Stimulated activated CD8-positive, alpha-beta memory T cell treated with anti-CD3 and anti-CD28 coated beads, Interleukin-7, amount 100 ng/mL, for 1 hour (primary cell): ENCODE measurements at places on chromosomes 12 and 14.

DNA sequence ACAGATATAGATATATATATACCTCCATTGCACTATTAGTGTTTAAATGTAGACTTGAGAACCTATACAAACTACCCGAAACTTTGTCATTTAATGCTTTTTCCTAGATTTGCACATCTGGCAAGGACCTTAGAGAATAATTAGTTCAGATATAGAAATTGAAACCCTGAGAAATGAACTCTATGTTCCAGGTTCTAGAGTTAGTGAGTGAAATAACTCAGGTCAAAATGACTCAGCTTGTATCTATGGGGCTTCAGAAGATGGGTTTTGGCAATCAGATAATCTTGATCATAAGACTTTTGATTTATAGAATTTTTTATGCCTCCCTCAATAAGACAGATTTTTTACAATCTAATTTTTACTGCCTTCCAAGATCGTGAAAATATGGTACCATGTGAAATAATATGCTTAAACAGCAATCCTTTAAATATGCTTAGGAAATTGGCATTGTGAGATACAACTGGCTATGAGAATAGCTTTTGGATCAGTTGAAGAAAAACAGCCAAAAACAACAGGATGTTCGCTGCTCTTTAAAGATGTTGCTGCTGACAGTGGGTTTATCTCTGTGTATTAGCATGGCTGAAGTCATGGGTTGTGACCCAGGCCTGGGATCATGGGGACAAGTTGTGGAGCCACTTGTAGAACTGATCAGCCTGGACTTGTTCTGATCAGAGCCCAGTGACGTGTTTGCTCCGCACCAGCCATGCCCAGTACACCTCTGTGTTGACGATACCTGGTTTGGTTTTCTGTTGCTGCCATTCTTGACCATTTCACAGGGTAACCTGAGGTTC is 63.6 kb downstream of the TTLL5 start:
- DNase-seq = no peak

GRCh38 chr12:25985316-25986175 is 27.1 kb downstream of the RASSF8 start:
- DNase-seq = no peak

DNA sequence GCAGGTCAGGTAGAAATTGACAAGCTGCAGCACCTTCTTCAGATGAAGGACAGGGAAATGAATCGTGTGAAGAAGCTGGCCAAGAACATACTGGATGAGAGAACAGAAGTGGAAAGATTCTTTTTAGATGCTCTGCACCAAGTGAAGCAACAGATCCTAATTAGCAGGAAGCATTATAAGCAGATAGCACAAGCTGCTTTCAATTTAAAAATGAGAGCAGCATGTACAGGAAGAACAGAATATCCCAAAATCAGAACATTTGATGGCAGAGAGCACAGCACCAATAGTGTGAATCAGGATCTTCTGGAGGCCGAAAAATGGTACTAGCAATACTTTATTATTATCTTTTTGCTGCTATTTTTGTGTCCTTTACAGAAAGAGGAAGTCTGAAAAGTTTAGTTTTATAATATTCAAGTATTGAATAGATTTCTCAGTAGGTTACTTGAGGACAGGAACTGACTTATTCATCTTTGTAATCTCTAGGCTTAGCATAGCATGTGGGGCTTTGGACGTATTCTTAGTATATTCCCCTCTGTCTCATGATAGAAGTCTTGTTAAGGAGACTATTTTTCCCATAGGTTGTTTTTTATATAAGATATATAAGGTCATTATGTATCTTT is 30.8 kb downstream of the BBOF1 start:
- DNase-seq = no peak

DNA sequence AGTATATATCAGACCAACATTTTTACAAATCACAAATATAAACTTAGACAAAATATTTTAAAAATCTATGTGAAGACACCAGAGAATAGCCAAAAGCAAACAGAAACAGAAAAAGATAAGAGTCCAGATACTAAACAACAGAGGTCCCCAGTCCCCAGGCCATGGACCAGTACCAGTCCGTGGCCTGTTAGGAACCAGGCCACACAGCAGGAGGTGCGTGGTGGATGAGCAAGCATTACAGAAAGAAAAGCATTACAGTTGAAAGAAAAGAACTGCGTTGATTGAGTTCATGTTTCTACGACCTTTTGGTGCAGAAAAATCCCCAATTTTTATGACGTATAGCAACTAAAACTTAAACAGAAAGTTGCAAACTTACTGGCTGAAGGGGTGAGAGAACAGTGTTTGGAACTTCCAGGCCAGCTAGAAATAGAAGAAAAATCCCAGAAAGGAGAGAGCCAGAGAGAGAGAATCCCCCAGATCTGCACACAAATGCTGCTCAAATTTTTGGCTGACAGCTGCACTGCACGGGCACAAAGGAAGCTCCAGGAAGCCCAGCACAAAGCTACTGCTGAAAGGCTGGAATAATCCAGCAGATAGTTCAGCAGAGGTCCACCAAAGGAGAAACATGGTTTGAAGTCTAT is 159.6 kb upstream of the C14orf180 start:
- DNase-seq = no peak

- no peak for DNase-seq
Observed at GRCh38 chr14:95265106-95266094, 54.3 kb downstream of the CLMN start.

DNA sequence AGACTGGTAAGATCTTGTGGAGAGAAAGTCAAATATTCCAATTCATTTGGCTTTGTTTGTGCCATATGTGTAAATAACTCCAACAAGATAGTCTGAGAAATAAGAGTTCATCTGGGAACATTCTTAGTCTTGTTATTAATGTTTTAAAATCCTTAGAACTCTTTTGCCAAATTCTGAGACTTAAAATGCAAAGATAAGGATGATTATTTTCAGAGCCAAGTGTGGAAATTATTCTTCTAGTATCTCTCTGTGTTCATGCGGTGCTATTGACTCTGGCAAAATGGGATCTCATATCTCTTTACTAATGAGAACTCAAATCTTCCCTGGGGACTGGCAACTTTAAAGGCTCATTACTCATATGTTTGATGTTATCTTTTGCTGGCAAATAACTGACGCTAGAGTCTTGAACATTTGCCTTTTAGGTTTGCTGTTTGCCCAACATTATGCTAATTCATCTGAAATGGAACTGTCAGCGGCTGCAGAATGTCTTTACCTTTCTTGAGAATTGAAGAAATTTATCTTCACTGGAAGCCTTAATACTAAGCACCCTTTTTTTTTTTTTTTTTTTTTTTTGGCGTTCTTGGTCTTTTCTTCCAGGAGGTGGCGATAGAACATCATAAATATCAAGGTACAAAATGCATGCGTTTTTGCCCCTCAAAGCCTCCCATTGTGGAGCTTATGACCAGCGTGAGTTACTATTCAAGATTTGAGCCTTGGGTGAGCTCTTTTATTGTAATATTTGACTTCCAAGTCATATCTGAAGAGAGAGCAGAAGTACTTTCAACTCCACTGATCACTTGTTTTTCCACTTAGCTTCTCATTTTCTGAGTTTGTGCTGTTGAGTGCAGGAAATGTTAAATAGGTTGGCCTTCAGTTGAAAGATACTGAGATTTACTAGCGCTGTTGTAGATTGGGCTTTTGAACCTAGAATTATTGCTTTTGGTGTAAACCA is 86.5 kb downstream of the CAND1 start:
- DNase-seq = no peak

DNA sequence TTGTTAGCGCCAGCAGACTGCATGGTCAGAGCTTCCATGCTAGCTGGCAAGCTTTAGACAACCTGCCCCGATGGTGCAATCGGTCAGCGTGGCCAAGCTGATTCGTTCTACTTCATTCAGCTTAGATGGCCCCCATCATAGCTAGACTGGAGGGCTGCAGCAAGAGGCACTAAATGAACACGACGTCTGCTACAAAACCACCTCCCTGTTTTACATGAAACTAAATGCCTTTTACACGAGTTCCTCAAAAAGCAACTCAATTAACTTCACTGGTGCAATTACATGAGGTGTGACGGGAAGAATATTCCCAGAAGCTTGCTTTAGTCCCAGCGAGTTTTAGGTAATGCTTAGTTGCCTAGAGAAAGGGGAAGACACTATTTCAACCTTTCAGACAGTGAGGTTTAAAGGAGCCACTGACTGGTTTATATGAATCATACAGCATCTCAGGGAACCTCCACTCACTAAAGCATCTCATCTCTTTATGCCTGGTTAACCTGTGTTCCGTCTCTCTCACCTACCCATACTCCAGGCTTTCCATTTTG is 8.4 kb downstream of the NIN start:
- DNase-seq = no peak

- no peak for DNase-seq
Observed at GRCh38 chr12:130608132-130608531, 108.0 kb downstream of the RIMBP2 start.

GRCh38 chr12:85956081-85956480 is 82.0 kb downstream of the NTS start:
- DNase-seq = no peak

DNA sequence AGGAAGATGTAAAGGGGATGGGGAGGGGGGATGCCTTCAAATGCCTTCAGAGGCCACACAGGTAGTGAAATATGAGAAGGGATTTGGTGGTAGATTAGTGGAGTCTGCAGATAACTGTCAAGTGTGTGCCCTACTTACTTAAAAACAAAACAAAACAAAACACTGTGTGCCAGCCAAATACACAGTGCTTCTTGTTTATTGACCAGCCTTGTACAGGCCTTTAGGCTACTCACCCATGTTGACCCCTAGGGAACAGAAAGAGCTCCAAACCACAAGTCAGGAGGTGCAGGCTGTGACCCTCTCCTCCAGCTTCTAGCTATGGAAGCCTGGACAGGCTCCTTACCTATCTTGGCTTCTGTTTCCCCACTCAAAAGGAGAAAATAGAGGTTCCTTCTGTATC is 562.0 kb downstream of the ETNK1 start:
- no peak for DNase-seq

DNA sequence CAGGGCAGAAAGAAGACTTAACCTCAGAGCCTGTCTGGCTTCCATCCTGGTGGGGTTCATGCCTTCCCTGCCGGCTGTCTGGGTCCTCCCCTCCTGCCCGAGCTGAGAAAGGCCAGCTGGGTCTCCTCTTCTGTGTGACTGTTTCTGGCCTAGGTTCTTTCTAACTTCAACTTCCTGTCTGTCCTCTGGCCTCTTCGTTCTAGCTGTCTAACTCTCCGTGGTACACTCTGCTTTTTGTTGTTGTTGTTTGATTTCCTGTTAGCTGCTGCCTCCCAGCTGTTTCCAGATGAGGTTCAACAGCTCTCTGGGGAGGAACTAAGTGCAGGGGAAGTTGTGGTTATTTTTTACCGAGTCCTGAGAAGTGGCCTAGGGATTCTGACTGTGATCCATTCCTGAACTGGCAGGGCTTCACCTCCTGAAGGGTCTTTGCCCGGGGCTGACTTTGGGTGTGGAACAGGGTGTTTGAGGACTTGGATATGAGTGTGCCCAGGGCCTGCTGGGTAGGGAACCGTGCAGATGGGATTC is 3.2 kb downstream of the MLXIP start:
- DNase-seq = no peak

DNA sequence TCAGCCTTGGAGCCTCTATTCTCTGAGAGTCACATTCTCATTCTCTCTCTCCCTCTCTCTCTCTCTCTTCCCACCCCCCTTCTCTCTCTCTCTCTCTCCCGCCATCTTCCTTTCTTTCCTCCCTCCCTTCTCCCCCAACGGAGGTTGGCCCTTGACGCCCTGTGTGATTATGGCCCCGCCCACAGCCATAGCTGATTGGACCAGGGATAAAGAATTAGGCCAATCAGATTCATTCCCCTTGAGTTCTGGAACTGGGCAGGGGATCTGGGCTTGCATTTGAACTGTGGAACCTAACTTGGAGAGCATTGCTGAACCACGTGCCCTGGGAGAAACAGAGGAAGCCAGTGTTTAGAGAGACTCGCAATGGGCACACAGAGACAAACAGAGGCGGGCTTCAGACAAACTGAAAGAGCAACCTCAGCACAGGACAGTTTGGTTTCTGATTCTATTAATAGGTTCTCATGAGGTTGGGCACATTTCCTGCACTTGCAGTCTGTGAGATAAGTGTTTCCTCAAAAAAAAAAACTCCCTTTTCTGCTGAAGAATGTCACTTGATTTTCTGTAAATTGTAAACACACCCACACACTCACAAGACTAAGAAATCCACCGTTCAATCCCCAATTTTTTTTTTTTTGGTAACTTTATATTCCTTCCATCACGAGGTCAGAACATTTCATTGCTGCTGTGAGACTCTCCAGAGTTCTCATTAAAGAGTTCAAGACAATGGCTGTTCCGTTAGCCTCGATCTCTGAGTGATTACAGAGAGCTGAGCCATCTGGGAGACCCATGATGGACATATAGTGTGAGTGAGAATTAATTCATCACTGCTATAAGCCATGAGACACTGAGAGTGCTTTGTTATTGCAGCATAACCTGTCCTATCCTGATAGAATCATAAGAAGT is 3.5 kb upstream of the P2RX7 start:
- peak; percentile 62 for DNase-seq

DNA sequence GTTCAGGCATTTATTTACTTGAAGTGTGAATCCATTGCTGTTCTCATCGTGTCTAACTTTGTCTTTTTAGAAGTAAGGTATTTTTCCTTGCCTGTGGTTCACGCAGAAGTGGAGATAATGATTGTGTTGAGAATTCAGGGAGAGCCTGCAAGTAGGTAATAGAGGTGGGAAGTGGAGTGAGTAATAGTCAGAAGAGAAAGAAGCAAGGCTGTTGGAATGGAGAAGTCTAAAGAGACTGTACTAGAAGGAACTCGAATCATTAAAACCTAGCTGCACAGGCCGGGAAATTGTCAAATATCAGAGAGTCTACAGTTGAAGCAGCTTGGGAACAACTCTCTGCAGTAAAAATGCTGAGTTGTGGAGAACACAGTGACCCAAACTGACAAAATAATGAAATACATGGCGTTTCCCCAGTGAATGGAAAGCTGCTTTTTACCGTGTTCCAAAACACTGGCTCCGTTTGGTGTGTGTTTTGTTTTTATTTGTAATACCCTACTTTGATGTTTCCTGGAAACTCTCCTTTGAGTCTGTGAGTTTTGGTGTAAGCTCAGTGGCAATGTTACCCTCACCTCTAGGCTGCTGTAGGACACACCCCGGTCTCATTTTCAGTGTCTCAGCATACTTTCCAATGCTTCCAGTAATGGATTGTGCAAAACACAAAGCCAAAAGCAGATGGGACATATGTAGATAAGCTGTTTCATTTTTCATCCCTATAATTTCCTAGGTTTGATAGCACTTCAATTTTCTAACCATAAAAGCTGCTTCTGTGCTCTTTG is 146.6 kb downstream of the CRADD start:
- DNase-seq = no peak

GRCh38 chr12:12357719-12358461 is 1.0 kb downstream of the BORCS5 start:
- DNase-seq = no peak

GRCh38 chr14:84107835-84108343 is 1422.1 kb upstream of the FLRT2 start:
- no peak for DNase-seq

GRCh38 chr14:95128140-95128539 is 29.2 kb downstream of the DICER1 start:
- no peak for DNase-seq

DNA sequence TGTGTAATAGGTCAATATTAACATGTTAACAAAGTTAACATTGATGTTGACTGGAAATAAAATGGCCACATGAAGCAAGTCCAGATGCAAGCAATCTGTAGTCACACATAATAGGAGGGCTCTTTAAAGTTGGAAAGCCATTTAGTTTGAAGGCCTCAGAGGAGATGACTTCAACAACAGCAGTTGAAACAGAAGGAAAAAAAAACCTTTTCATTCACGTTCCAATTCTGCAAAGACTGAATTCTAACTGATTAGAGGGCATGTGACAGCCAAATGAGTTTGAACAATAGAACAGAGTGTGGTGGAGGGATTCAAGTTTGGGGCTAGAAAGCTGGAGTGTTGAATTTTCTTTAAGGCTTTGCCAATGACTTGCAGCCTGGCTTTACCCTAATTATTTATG is 41.5 kb upstream of the DAAM1 start:
- no peak for DNase-seq
